ENCODE measurements at places on chromosomes 2 and 18.

DNA sequence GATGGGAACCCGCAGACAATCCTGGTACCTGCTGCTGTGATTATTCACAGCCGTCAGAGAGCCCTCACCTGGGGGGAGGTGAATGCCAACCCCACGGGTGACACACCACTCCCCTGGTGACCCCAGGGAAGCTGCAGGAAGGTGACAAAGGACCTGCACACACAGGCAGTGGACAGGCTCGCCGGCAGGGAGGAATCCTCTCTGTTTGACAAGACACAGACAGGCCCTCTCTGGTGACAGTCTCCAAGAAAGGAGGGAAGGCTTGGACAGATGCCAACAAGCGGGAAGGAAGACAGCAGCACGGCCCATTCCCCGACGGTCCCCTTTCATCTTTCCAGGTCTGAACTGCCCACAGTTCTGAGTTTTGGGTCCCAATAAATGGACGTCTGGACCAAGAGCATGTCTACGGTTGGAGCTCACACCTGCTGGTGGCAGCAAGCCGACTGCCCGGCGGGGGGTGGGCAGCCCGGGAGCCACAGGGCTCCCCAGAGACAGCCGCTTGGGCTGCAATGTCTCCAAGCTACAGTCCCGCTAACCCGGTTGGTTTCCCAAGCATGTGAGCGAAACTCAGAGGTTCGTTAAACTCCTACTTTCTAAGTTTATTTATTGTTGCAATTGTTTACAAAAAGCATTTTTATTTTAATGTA lies 31.8 kb downstream of the HDAC4 start:
- DNase-seq = no peak

- no peak for DNase-seq
Measured at GRCh38 chr2:231129216-231129615, 4.4 kb upstream of the HTR2B start.

DNA sequence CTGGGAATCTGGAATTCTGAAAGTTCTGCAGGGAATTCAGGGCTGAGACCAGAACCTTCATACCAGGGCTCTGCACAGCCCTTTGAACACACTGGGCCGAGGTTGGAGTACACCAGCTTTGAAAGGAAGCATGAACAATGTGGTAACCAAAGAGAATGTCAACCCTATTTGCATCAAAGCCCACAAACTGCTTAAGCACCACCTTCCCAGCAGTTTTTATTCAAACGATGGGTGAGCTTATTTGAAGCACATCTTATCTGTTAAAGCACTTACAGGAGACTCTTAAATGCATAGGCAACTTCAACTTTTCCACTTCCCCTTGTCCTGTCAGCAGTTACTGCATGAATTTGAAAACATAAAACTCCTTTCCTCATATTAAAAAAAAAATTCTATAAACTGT lies 96.6 kb downstream of the TXNL1 start:
- no peak for DNase-seq

DNA sequence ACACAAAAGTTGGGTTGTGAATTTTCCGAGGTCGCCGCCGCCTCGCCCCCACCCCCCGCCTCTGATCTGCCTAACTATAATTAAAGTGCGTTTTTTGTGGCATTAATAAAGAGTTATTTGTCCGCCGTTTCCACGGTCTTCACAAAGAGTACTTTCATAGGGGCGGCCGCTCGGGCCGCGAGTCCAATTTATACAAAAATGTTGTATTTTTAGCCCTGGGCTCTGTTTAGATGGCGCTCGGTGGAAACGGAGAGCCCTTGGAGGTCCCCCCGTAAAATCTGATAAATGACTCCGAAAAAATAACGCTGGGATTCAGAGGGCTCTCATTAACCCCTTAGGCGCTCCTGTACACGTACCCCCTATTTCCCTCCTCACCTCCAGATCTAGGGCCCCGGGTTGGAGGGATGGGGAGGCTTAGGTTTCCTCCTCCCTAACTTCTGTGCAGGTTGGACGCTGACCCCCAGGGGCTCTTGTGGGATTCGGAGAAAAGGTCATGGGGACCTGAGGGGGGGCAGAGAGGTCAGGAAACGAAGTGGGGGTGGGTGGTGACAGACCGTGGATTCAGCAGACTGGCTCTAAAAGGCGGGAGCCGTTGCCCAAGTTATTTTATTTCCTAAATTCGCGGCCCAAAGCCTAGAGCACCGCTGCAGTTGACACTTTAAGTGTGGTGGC lies 1.9 kb downstream of the CYP26B1 start:
- DNase-seq = no peak
